Activated CD4-positive, alpha-beta T cell treated with anti-CD3 and anti-CD28 coated beads, Interleukin-2, Interleukin-6, amounts not matched to agents 100 ng/mL and 50 ng/mL, durations not matched to agents 16 hours and 8 hours (primary cell): ENCODE measurements at places on chromosomes 5 and 9.

DNA sequence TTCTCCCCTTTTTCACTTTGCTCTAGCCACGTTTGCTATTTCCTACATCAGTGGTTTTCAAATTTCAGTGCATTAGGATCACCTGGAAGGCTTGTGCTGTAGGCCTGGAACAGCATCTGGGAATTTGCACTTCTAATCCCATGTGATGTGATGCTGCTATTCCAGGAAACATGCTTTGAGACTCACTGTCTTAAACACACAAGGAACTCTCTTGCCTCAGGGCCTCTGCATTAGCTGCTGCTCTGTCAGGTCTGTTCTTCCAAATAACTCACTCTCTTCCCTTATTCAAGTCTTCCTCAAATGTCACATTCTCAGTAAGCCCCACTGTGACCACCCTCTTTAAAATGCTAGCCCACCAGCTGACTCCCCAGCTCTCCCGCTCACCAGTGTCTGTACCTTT lies 204.0 kb downstream of the DNAH5 start:
- DNase-seq = no peak

GRCh38 chr5:117954331-117954730 lies 1034.0 kb downstream of the DTWD2 start:
- no peak for DNase-seq

DNA sequence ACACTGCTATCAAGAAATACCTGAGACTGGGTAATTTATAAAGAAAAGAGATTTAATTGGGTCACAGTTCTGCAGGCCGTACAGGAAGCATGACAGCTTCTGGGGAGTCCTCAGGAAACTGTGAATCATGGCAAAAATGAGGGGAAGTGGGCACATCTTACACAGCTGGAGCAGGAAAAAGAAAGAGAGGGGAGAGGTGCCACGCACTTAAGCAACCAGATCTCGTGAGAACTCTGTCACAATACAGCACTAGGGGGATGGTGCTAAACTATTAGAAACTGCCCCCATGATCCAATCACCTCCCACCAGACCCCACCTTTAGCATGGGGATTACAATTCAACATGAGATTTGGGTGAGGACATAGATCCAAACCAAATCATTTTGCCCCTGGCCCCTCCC lies 105.5 kb upstream of the CPLX2 start:
- DNase-seq = peak; percentile 19

DNA sequence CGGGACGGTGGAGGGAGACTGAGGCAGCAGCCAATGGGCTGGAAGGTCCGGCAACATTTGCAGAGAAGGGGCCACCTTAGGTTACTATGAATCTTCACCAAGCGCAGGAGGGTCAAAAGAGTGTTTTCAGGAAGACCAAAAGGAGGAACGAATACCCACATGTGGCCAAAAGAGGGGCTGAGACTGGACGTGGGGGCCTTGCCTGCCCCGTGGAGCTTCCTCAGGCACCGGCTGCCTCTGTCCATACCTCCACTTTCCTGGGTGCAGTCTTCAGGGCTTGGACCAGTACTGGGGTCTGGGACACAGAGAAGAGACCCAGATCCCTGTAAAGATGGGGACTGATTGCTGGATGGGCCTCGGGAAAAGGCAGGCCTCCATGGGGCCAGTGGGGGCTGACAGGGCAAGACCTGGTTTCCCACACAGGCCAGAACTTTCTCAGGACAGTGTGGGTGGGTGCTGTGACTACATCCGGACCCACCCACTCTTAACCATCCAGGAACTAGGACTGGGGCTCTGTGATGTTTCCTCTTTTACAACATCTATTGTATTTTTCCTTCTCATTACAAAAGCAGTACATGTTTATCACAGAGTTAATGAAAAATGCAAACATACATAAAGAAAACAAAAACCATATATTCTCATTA lies 294.7 kb downstream of the ZSWIM6 start:
- no peak for DNase-seq

DNA sequence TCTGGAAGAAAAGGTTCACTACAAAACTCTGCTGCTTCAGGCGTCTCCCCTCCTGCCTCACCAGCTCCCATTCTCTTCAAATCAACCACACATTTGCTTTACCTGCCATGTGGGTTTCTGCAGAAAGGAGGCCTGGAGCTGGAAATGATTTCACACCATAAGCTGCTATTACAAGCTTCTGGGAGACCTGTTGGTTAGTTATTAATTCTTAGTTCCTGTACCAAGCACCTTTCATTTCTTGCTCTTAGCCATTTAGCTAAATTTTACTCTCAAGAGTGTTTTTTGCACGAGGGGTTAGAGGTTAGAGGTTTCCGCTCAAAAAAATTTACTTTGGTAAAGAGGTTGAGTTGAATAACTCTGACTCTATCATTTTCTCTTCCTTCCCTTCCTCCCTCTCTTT lies 70.3 kb downstream of the MAP1B start:
- DNase-seq = no peak

DNA sequence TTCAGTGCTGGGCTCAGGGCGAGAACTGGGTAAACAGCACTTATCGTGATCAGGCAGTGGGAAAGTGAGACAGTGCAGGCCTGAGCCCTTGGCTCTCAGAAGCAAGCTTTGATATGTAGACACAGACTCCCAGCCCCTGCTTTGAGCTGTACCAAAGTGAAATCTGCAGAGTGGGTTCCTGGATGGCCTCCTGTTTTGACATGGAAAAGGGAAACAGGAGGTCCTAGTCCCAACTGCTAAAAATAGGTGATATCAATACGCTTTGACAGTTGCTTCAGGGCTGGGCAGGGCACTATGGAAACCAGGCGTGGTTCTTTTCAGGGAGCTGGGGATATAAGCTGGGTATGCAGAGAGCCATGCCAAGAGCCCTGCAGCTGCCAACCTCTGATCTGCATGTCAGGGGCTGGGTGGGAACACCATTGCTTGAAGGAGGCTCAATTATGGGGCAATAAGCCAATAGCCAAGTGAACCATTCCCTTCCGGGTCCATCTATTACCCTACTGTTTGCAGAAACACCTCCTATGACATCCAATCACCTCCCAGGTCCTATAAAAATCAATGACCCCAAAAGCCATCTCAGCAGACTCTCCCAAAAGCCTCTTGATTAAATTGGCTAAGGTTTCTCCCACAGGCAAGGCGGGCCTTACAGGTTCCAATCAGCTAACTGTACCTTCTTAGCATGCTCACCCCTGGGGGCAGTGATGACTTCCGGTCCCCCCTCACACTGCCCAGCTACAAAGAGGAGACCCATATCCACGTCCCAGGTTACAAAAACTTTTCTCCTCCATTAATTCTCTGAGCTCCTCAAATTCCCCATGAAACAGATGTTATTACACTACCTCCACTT lies 45.8 kb downstream of the EPB41L4B start:
- DNase-seq = no peak

DNA sequence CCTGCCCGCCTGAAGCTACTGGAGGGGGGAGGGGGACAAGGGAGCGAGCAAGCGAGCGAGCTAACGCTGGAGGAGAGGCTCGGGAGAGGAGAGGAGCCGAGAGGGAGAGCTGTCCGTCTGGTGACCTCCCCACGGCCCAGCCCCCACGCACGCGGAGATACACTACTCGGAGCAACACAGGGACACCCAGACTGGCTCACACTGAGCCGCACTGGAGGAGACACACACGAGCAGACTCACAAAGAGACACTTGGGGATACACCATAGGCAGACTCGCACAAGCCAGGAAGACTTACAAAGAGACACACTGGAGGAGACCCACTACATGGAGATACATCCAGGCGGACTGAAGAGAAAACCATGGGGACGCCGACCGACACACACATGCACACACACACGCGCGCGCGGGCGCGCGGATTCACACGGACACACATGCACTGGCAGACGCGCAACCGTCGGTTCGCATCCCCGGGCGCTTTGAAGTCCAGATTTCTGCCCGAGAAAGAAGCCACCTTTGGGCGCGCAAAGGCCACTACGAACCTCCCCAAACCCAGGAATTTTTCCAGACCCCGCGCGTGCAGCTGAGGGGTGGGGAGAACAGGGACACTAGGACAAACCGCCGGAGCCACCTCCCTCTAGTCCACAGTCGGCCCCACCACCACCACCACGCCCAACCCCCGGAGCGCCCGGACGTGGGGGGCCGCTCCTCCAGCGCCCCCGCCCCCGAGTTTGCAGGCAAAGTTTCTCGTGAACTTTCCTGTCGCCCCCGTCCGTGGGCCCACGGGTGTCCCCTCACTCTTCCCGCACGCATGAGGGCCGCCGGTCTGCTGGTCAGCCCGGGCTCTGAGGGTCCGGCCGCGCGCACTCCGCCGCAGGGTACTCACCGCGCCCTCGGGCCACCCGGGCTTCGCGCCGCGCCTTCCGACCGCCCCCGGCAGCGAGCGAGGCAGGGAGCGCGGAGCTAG lies 571 bp downstream of the CNTFR start:
- DNase-seq = no peak

DNA sequence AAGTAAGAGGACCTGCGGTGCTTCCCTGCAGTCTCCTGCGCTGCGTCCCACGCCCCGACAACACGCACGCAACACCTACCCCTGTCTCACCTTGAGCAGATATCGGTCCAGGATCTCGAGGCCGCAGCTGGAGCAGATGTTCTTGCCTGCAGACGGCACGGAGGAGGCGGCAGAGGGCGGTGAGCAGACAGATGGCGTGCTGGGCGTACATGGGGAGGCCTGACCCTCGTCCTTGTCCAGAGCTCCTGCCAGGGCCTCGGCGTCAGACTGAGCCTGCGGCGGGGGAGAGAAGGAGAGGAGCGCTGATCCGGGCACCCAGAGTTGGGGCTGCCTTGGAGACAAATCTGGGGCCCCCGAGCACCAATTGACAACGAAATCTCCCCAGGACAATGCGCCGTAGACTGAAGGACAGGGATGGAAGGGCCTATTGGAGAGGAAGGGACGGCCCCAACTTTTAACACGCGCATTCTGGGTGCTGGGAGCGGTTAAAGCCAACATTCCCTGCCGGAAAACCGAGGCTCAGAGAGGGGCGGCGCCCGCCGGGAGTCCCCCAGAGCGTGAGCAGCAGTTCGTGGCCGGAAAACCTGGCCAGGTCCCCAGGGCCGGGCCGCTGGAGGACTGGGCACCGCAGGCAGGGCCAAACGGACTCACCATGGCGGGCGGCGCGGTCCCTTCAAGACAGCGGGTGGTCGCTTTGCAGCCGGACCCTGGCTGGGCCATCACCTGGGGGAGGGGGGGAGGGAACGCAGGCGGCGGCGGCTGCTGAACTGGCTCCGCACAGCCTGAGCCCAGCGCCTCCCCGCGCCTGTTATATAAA lies 1.8 kb downstream of the LHX6 start:
- DNase-seq = no peak

DNA sequence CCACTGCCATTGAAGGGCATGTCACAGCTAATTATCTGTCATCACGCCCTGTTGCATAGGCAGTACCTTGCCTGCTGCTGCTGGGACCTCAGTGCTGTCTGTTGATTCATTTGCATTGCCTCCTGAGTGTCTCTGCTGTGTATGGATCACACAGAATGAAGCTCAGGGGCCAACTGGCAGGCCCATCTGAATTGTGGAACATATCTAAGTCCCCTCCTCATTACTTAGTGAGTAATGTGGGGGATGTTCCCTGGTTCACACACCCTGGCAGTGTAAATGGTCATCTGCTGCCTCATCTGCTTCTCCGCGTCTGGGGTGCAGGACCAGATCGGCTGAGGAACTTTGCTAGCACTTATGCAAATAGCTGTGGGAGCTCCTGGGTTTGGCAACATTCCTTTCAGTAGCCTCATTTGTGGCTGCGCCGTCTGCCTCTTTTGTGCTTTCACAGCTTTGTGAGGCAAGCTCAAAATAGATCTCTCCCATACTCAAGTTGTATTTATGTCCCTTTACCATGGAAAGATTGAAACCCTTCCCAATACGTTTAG lies 25.4 kb downstream of the TYRP1 start:
- no peak for DNase-seq

- DNase-seq = no peak
Observed at GRCh38 chr5:41929035-41929434, 4.0 kb downstream of the FBXO4 start.

DNA sequence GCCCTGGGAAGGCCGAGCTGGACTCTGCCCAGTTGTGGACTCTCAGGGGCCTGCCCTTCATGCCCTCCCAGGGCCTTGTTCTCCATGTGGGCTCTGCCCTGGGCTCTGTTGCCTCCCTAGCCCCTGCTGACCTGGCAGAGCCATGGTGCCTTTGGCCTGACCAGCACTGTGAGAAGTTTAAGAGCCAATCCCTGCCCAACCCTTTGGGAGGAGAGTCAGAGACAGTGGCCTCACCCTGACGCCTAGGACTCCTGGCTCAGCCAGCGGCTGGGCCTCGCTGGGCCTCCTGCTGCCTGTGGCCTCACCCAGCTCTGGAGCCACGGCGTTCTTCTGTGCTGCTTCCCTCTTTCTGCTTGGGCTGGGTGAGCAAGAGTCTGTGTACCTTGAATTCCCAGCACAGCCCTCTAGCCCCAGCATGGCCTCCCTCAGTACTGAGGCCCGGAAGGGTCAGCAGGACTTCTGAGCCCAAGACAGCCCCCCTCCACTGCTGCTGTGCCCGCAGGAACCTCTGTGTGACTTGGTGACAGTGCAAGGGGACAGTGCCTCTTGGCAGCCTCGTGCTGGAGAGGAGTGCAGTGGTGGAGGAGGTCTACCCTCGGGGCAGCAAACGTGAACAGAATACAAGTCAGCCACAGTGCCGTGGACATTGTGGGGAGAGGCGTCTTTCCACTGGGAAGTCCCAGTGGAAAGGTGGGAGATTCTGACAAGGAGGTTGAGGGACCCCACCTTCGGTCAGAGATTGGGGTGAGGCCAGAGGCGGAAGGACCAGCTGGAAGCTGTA lies 97.4 kb downstream of the CACNA1B start:
- no peak for DNase-seq

GRCh38 chr5:153598099-153598498 lies 107.6 kb downstream of the GRIA1 start:
- no peak for DNase-seq

- DNase-seq = no peak
Observed at GRCh38 chr5:28954074-28954473, 1915.7 kb upstream of the CDH9 start.

- DNase-seq = no peak
Observed at GRCh38 chr9:81598811-81599210, 90.5 kb downstream of the TLE1 start.

- peak; percentile 45 for DNase-seq
Observed at GRCh38 chr9:27990524-27990923, 417.2 kb upstream of the C9orf72 start.

DNA sequence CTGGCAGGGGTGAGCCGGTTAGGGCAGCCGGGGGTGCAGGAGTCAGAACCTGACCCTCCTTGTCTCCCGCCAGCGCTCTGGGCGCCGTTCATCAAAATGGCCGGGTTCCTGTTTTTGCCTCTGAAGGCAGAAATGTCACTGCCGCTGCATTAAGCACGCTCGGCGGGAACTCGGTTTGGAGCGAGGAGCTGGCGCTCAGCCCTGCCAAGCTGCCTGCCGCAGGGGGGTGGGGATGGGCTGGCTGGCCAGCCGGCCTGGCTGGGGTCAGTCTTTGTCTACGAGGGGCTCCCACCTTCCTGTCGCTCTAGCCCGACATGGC lies 63.7 kb downstream of the CXXC5 start:
- DNase-seq = no peak

- DNase-seq = no peak
Observed at GRCh38 chr5:125750861-125751186, 672.4 kb upstream of the GRAMD2B start.
